ENCODE measurements at places on chromosomes 2 and 18.

DNA sequence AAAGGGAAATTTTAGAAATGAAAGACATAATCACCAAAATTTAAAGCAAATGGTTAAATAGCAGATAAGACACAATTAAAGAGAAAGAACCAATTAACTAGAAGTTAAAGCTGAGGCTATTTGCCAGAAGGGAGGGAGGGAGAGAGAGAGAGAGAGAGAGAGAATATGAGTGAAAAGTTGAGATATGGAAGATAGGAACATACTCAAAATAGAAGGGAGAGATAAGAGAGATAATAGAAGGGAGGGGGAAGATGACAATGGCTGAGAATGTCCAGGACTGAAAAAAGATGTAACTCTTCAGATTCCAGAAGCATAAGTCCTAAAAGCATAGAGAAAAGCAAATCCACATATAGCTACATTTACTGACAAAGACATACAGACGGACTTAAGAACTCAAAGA lies 17.1 kb upstream of the AAK1 start:
- no peak for DNase-seq

DNA sequence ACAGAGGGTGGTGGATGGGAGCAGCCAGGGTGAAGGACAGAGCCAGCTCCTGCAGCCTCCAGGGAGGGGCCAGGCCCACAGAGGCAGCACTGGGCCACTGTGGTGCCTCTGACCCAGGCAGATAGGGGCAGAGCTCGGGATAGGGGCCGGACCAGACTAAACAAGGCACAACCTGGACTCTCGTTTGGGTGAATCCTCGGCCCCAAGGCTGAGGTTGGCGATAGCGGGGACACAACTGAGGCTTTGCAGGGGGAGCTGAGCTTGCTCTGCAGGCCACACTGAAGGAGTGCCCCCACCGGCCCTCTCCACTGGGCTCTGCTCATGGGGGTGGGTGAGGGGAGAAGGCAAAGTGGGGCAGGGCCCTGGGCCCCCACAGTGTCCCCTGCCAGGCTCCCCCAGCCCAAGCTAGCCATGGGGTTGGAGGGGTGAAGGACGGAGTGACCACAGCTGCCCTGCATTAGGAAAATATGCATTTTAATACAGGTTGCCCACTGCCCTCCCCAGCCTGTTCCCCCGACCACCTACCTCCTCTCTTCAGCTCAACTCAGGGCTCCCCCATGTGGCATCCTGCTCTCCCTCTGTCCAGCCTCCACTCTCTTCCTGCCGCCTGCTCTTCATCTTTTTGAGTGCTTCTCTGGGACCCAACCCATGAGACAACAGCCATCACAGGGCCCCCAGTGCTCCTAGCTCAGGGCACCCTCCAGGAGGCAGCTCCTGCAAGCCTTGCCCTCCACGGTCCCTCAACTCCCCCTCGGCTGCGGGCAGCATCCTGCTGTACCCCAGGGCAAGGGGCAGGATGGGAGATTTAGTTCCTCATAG lies 152.8 kb downstream of the INHBB start:
- no peak for DNase-seq

DNA sequence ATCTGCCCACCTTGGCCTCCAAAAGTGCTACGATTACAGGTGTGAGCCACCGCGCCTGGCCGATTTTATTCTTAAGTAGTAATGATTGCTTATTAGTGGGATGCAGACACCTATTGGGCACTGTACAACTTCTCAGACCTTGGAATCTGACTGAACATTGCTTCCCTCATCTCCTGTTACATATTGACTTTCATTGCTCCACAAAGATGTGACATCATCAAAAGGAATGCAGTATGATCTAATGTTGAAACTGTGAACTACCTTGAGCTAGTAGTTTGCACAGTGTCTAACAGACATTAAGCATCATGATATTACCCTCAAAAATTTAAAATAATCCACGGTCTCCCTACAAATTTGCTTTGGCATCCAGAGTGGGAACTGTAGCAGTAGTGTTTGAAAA lies 109.8 kb upstream of the SIX2 start:
- DNase-seq = no peak

DNA sequence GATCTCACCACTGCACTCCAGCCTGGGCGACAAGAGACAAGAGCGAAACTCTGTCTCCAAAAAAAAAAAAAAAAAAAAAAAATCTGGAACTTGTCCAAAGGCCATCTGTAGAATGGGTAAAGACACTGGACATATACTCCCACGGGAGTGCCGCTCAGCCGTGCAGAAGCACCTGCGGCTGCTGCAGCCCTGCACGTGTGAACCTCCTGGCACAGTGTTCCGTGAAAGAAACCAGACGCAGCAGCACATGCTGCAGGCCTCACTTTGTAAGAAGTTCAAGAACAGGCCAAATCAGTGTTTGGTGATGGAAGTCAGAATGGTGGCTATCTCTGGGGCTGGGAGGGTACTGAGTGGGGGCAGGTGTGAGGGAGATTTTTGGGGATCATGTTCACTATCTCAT lies 6.5 kb downstream of the CHRND start:
- DNase-seq = no peak

DNA sequence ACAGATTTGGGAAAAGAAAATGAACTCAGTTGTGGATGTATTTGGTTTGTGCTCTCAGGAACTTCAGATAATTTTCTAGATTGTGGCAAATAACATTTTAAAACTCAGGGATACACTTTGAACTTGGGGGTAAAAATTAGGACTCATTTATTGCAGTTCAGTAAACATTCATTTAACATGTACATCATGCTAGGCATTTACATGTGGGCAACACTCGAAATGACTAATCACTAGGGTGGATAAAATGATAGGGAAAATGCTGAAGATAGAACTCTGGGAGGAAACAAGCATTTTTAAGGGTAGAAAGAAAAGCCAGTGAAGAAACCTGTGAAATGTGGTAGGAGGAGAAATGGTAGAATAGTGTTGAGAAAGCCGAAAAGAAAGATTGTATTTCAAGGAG lies 7.8 kb downstream of the FAM117B start:
- DNase-seq = no peak

- DNase-seq = no peak
These were observed 65.0 kb downstream of the ROCK2 start for GRCh38 chr2:11279398-11279797.

- no peak for DNase-seq
These were observed 453 bp downstream of the CABLES1 start for GRCh38 chr18:23135550-23136325.

- no peak for DNase-seq
These were observed 48.2 kb downstream of the CRIM1 start for GRCh38 chr2:36403675-36404230.

DNA sequence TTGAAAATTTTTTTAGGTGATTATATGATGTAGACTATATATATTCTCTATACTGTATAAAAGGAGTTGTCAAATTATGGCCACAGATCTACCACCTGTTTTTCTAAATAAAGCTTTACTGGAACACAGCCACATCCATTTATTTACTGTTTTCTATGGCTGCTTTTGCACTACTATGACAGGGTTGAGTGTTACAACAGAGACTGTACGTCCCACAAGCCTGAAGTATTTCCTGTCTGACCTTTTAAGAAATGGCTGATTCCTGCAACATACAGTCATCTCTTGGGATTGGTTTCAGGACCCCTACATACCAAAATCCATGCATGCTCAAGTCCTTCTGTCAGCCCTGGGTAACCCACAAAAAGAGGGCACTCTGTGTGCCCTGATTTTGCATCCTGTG lies 508.3 kb downstream of the TSN start:
- no peak for DNase-seq

DNA sequence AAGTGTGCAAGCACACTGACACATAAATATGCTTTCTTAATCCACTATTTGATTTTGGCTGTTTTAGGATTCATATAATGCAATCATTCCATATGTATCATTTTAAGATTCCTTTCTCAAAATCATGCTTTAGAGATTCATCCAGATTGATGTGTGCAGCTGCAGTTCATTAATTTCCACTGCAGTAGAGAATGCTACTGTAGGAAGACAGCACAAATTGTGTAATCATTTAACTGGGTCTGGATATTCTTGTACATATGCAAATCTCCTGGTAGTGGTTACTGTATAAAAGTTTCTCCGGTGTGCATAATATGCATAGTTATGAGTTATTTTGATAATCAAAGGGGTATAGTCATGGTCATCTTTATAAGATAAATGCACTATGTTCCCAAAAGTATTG lies 502.5 kb upstream of the ACVR2A start:
- DNase-seq = no peak

DNA sequence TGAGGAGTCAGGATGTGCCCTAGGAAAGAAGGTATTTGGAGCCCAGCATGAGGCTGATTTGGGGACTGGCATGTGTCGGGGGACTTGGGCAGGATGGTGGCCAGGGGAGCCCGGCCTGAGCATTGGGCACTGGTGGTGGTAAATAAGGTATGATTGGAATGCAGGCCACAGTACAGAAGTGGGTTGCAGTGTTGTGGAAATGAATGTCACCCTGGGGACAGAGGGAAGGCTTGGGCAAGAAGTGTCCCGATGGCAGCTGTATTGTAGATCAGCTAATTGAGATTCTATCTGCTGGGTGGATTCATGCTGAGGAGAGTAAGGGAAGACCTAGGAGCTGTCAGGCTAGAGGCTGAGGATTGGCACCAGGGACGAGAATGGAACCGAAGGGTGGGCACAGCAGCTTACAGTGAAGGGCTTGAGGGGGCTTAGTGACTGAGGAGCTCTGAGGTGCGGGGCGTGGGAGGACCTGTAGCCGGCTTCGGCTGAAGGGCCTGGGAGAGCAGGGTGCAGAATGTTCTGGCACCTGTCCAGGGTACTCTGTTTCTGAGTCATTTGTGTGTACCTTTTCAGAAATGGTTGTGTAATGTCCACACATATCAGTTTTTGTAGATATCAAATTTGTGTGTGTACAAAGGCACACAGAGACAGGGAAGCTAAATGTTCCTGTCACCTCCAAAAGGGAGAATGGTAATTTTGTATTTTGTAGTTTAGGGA lies 170.2 kb downstream of the PRKCE start:
- no peak for DNase-seq

GRCh38 chr2:124810132-124810531 lies 785.0 kb downstream of the CNTNAP5 start:
- no peak for DNase-seq

DNA sequence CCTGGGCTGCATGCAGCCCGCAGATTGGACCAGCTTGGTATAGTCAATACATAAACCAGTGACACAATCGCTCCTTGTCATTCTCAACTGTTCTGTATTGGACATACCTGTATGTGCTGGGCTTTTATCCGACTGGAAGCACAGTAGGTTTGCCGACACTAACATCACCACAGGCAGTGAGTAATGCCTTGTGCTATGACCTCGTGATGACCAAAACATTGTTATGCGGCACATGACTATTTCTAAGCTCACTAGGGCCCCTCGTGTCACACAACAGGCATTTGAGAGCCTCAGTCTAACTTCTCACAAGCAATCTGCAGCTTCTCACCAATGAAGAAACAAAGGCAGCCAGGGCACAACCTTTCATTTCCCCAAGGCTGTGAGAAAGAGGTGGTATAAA lies 320.8 kb downstream of the AFF3 start:
- no peak for DNase-seq

DNA sequence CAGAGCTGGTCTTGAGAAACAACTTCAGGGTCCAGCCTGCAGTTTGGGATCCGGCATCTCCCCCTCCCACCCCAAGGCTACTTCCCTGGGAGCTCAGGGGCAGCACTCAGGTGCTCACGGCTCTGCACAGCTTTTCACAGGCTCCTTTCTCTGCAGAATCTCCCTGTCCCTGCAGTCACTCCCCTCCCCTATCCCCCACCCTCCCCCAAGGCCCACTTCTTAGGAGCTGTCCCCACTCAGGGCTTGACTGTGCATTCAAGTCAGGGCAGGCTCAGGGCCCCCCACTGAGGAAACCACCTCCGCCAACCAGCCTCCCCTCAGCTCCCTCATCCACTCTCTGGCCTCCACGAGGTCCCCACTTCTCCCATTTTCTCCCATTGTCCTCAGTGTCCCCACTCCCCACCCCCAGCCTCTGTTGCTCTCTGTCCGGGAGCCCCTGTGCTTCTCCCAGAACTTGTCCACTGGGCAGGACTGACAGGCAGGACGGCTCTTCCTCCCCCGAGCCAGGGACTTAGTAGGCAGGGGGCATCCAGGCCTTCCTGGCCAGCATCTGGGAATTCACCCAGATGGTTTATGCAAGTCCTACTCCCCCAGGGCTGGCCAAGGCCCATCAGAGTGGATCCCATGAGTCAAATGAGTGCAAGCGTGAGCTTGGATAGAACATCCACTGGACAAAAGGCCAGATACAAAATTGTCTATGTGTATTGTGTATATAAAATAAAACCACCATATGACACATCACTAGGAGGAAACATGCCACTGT lies 7.6 kb downstream of the NMUR1 start:
- no peak for DNase-seq

- peak; percentile 19 for DNase-seq
These were observed 15.5 kb downstream of the SPRED2 start for GRCh38 chr2:65416945-65417344.

DNA sequence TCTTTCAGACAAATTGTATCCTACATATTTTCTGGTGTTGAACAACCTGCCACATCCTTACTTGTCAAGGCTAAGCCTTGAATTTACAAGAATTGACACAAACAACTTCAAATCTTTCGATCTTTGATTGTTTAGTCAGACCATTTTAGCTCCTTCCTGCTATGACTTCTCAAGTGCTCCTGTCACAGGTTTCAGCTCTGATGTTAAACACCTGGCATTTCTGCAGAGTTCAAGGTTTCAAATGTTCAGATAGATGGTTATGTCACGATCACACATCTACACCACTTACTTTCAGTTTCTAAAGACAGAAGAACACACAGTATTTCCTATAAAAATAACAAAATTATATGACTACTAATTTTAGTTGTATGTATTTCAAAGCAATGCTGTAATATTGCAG lies 84.0 kb downstream of the RND3 start:
- no peak for DNase-seq

- no peak for DNase-seq
These were observed 51.7 kb downstream of the PELI1 start for GRCh38 chr2:64092502-64092901.

DNA sequence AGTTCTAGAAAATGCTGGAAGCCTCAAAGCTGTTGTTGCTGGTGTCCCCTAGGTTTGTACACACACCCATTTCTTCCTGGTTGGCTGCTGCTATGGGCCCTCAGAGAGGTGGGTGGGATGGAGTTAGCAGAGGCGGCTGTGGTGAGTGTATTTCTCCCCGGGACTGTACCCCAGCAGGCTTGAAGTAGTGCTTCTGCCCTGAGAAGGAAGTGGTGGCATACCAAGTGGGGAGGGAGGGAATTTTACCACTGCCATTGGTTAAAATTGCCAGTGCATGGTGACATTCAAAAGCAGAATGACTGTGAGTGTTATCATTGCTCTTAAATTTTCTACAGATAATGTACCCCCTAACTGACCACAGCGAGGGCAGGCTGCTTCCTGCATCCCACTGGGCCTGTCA lies 125.6 kb upstream of the CAPN13 start:
- DNase-seq = no peak

GRCh38 chr2:63840081-63840784 lies 1.5 kb upstream of the UGP2 start:
- no peak for DNase-seq

DNA sequence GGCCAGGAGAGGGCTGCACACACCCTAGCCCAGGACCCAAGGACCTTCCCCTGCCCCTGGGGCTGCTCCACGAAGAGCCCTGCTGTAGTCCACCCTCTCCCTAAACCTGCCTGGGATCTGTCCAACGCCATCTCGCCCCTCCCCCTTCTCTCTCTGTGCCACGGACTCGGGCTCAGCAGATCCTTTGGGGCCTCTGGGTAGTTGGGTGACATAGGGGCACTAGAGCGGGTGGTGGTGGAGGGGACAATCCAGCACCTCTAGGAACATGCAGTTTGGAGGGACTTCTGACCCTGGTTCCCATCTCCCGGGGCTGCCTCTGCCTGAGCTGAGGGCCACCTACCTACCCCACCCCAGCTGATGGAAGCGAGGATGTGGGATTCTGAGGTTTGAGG lies 7.3 kb upstream of the CRYBA2 start:
- no peak for DNase-seq

Data from T-helper 2 cell (primary cell).